ENCODE measurements at places on chromosomes 2 and 18. TPM values are rescaled to one million over a fixed set of nuclear protein-coding genes. Genes with fewer than 3 reads are reported as not detected.

DNA sequence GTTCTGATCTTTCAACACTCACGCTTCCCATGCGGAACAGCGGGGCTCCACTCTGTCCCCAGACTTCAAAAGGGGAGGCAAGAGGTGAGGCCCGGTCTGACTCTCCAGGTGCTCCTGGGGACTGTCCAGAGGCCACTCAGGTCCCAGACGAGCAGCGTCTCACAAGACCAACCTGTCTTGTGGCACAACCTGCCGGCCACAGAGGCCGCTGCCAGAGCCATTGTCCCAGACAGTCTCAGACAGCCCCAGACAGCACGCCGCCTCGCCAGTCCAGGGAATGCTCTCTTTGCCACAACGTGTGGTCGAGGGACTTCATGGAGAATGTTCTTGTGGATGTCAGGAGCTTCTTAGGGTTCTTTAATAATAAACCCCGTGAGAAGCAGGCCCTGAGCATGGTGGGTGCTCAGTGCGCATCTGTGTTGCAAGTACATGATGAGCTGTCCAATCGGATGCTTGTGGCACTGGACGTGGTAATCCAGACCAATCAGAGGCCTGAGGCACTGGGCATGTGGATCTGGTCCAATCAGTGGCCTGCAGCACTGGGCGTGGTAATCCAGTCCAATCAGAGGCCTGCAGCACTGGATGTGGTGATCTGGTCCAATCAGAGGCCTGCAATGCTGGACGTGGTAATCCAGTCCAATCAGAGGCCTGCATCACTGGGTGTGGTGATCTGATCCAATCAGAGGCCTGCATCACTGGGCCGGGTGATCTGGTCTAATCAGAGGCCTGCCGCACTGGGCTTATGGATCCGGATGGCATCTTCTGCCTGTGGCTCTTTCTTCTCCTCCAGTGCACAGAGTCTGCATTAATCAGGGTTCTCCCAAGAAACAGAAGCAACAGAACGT lies 76.4 kb downstream of the TMEM18 start:
- H3K36me3 ChIP-seq: no peaks in the 10 kb centered on the region
- H3K4me3 ChIP-seq: no peak overlapping the region
- no peaks in the 10 kb centered on the region for H3K4me1 ChIP-seq
- DNase-seq: no peak
- H3K27me3 ChIP-seq: no peaks in the 10 kb centered on the region
- no peak overlapping the region for H3K27ac ChIP-seq

The GKN2 gene
- total RNA-seq: 9.7 TPM

The IL1F10 gene
- not detected for total RNA-seq

The MGAT5 gene
- 43.9 TPM for total RNA-seq

DNA sequence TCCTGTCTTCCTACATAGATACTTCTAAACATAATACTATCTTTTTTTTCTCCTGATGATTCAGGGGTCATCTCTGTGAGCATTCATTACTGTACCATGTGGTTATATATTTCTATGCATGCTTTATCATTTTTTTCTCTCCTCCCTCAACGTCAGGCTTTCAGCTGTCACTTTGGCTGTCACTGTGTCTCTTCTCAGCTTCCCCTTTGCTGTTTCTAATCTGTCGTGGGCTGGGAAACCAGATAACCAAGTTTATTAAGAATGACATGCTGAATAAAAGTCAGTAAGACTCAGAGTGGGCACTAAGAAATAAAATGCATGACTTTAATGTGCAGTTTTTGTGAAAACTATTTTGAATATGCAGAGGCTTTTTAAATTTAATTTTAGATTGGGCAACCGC lies 344.6 kb downstream of the NRXN1 start:
- H3K27ac ChIP-seq: no peak overlapping the region
- H3K4me3 ChIP-seq: no peak overlapping the region
- H3K36me3 ChIP-seq: no peaks in the 10 kb centered on the region
- H3K4me1 ChIP-seq: no peaks in the 10 kb centered on the region

GRCh38 chr18:77101410-77102258 lies 30.9 kb downstream of the MBP start:
- peak; percentile 70 for DNase-seq
- H3K4me1 ChIP-seq: peaks cover 73% of the 10 kb centered on the region
- H3K36me3 ChIP-seq: no peaks in the 10 kb centered on the region
- H3K27me3 ChIP-seq: no peaks in the 10 kb centered on the region

GRCh38 chr2:153232464-153232863 lies 246.1 kb downstream of the RPRM start:
- H3K4me3 ChIP-seq: no peak overlapping the region
- DNase-seq: no peak
- H3K27me3 ChIP-seq: no peaks in the 10 kb centered on the region
- no peak overlapping the region for H3K27ac ChIP-seq
- H3K36me3 ChIP-seq: no peaks in the 10 kb centered on the region

DNA sequence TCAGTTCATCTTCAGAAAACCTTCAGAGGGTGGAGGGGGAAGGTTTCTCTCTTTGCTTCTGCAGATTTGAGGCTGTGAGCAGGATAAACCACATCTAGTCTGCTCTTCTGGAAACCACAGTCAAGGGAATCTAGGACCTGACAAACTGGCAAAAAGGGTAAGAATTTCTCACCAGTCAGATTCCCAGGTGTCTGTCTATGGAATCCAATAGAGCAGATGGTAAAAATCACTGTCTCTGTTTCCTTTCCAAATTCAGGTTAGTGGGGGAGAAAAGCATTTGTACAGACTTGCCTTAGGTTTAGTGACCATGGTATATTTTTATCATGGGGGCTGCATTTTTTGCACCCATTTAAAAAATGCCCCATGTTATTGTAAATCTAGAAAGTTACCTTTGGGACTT lies 62.2 kb upstream of the POLE4 start:
- no peaks in the 10 kb centered on the region for H3K27me3 ChIP-seq
- H3K27ac ChIP-seq: no peak overlapping the region
- no peak for DNase-seq
- H3K36me3 ChIP-seq: no peaks in the 10 kb centered on the region

GRCh38 chr2:174023591-174024523 lies 58.7 kb upstream of the SP3 start:
- peak overlapping the region; percentile 35 for H3K4me3 ChIP-seq
- H3K36me3 ChIP-seq: no peaks in the 10 kb centered on the region
- peak overlapping the region; percentile 7 for H3K27ac ChIP-seq
- H3K27me3 ChIP-seq: no peaks in the 10 kb centered on the region
- H3K4me1 ChIP-seq: peaks cover 14% of the 10 kb centered on the region

- no peaks in the 10 kb centered on the region for H3K27me3 ChIP-seq
- H3K4me1 ChIP-seq: peaks cover 27% of the 10 kb centered on the region
- peak overlapping the region; percentile 39 for H3K4me3 ChIP-seq
- no peak for DNase-seq
- peak overlapping the region; percentile 93 for H3K27ac ChIP-seq
These were observed 112.3 kb downstream of the MEP1B start for GRCh38 chr18:32301976-32302743.

- no peak overlapping the region for H3K4me3 ChIP-seq
- H3K36me3 ChIP-seq: no peaks in the 10 kb centered on the region
- no peak for DNase-seq
- no peak overlapping the region for H3K27ac ChIP-seq
These were observed 17.3 kb downstream of the NCK2 start for GRCh38 chr2:105761931-105762515.

The LOXL3 gene
- total RNA-seq: 24.9 TPM

The UGT1A10 gene
- 0.41 TPM for total RNA-seq

GRCh38 chr2:48929571-48930301 lies 174.2 kb upstream of the LHCGR start:
- no peaks in the 10 kb centered on the region for H3K4me1 ChIP-seq
- H3K27ac ChIP-seq: no peak overlapping the region
- no peaks in the 10 kb centered on the region for H3K36me3 ChIP-seq
- H3K4me3 ChIP-seq: no peak overlapping the region

DNA sequence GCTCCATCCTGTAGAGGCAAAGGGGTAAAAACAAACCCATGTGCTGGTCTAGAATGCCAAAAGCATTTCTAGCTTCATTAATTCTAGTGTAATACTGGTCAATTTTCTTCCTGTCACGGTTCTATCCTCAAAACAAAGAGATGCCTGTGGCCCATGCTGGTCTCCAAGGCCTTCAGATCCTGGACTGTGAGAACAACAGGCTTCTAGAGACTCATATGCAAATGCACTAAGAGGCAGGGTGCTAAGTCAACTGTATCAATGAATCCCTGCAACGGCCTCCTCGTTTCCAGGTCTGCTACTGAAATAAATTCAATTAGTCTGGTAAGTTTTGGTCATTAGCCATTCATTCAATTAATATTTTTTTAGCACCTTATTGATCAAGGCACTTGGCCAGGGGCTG lies 4.0 kb downstream of the IFT172 start:
- H3K4me1 ChIP-seq: peaks cover 7% of the 10 kb centered on the region
- no peaks in the 10 kb centered on the region for H3K27me3 ChIP-seq
- H3K36me3 ChIP-seq: peaks cover 17% of the 10 kb centered on the region
- DNase-seq: no peak
- no peak overlapping the region for H3K27ac ChIP-seq

DNA sequence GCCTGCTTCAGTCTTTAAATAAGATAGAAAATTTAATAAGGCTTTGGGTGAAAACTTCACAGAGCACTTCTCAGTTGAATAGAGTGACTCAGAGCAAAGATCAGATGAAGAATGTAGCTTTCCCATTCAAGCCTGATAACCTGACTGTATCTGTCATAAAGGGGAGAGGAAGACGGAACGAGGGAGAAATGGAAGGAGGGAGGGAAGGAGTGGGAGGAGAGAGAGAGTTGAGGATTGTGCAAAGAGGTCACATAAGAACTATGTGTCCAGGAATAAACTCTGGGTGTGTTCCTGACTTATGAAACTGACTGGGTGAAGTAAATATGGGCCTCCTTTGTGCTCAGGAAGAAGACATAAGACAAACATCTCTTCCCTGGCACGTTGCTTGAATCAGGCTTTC lies 385.5 kb downstream of the LPIN1 start:
- H3K4me3 ChIP-seq: no peak overlapping the region
- no peaks in the 10 kb centered on the region for H3K27me3 ChIP-seq
- no peak overlapping the region for H3K27ac ChIP-seq
- H3K4me1 ChIP-seq: no peaks in the 10 kb centered on the region
- H3K36me3 ChIP-seq: no peaks in the 10 kb centered on the region
- DNase-seq: no peak

DNA sequence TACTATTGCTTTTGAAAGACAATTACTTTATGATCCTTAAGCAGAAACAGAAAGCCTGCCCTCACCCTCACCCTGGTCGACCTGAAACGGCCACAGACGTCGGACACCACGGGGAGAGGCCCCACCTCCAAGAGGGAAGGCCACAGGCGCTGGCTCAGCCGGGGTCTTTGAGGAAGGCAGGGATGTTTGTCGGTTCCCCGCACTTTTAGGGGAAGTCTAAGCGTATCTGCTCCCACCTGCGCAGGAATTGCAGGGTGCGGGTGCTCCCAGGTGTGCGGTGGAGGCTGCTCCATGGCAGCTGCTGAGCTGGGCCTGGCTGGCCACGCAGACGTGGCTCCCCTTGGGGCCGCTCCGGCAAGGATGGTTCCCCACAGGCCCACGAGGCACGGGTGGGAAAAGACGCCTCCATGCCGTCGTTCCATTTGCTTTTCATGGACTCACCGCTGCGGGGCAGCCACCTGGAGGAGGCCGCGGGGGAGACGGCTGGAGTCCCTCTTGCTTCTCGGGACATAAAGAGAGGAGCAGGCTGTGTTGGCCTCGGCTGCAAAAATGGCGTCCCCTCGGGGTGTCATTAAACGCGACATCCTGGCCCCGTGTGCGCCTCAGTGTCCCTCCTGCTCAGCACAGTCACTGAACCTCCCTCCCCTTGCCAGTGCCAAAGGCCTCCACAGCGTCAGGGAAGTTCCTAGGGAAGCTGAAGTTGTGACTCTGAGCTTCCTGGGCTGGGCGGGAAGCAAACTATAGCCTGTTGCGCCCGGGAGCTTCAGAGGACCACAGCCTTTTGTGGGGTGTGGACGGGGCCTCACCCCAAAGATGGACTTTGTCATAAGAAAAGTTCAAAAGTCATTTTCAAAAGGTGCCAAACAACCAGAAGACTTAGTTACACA lies 63.4 kb downstream of the NFATC1 start:
- peaks cover 10% of the 10 kb centered on the region for H3K36me3 ChIP-seq
- H3K27me3 ChIP-seq: no peaks in the 10 kb centered on the region
- no peak for DNase-seq
- peak overlapping the region; percentile 68 for H3K27ac ChIP-seq
- H3K4me1 ChIP-seq: peaks cover 18% of the 10 kb centered on the region
- peak overlapping the region; percentile 65 for H3K4me3 ChIP-seq

- no peak overlapping the region for H3K4me3 ChIP-seq
- H3K36me3 ChIP-seq: no peaks in the 10 kb centered on the region
- no peak overlapping the region for H3K27ac ChIP-seq
- no peak for DNase-seq
- no peaks in the 10 kb centered on the region for H3K27me3 ChIP-seq
These were observed 91.5 kb upstream of the TMEFF2 start for GRCh38 chr2:192286093-192286701.

The SLC9A4 gene
- not detected for total RNA-seq

The SIX3 gene
- not detected for total RNA-seq

The TMEM247 gene
- total RNA-seq: not detected

GRCh38 chr18:32358075-32358474 lies 112.6 kb downstream of the GAREM1 start:
- H3K27ac ChIP-seq: no peak overlapping the region
- no peaks in the 10 kb centered on the region for H3K36me3 ChIP-seq
- peaks cover 10% of the 10 kb centered on the region for H3K4me1 ChIP-seq
- H3K4me3 ChIP-seq: no peak overlapping the region
- DNase-seq: no peak

The ID2 gene
- 198 TPM for total RNA-seq

DNA sequence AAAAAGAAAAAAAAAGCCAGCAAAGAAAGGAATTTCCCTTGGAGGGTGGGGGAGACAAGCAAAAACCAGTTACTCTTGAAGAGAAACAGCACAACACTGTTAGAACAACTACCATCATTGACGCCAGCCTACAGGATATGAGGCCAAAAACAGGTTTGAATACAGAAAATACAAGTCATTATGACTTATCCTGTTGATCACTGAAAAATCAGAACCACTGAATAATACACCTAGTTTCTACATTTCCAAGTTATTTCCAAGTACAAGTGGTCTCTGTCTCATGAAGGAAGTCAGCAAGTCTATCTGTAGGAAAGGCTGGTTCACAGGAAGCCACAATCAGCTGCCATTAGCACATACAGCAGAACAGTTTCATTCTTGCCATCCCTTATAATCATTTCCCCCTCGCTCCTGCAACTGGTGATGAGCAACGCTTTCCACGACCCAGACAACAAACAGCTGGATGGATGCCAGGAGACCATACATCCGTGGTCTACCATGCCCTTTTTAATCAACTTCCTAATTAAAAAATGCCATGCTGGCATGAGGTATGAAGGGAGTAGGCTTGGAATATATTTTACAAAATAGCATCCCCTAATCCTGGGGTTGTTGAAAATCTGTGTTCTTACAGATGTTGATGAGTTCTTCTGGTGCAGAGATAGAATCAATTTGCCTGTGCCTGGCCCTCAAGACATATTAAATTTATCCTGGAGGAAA lies 10.4 kb downstream of the MYT1L start:
- H3K4me3 ChIP-seq: no peak overlapping the region
- H3K36me3 ChIP-seq: no peaks in the 10 kb centered on the region
- H3K4me1 ChIP-seq: no peaks in the 10 kb centered on the region
- DNase-seq: no peak
- H3K27me3 ChIP-seq: no peaks in the 10 kb centered on the region

The ANKRD30B gene
- total RNA-seq: not detected

GRCh38 chr2:237474442-237474911 lies 12.6 kb upstream of the MLPH start:
- H3K4me3 ChIP-seq: peak overlapping the region; percentile 86
- no peak for DNase-seq
- peaks cover 5% of the 10 kb centered on the region for H3K4me1 ChIP-seq
- H3K27me3 ChIP-seq: no peaks in the 10 kb centered on the region
- no peaks in the 10 kb centered on the region for H3K36me3 ChIP-seq

GRCh38 chr2:157471078-157471477 lies 27.2 kb upstream of the CYTIP start:
- no peak overlapping the region for H3K4me3 ChIP-seq
- H3K4me1 ChIP-seq: no peaks in the 10 kb centered on the region
- H3K36me3 ChIP-seq: no peaks in the 10 kb centered on the region
- H3K27me3 ChIP-seq: no peaks in the 10 kb centered on the region
- no peak for DNase-seq

The AMER3 gene
- total RNA-seq: not detected

Data from thoracic aorta (tissue), 2 donors.